ENCODE measurements at places on chromosomes 6 and 20. TPM values are rescaled to one million over a fixed set of nuclear protein-coding genes. Genes with fewer than 3 reads are reported as not detected.

GRCh38 chr6:144574796-144575195, 289.7 kb downstream of the UTRN start:
- no peak for DNase-seq

DNA sequence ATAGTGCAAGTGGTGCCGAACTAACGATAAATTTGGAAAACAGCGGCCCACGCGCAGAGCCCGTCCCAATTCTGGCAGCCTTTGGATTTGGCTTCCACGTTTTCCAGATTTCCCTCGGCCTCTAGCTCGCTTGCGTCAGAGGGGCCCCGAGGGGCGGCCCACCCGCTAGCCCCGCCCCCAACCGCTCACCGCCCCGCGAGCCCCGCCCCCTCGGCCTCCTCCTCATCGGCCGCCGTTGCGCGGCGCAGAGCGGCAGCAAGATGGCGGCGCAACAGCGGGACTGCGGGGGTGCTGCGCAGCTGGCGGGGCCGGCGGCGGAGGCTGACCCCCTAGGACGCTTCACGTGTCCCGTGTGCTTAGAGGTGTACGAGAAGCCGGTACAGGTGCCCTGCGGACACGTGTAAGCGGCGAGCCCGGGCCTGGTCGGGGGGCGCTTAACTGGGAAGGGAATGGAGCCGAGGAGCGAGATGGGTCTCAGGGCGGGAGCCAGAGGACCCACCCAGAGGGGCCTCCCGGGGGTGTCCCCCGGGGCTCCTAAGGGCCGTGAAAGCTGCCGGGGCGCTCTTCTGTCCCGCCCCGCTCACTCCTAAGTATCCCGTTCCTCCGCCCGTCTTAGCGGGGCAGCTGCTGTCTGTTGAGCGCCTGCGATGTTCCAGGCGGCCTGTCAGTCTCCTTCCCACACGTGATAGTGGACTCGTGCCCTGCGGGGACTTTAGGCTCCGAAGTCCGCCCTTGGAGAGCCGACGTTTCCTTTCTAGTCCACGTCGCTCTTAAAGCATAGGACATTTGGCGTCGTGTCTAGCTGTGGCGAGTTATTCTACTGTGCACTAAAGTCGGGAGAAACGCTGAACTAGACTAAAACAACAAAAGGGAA, at the start of gene RNF114:
TSS of gene RNF114 (plus strand) at position 245 of the 874 bp plus-strand sequence. CDS start at position 261, 16 bp downstream.
- peak; percentile 95 for DNase-seq

- no peak for DNase-seq
These were observed 20.7 kb upstream of the TRIM27 start for GRCh38 chr6:28944412-28944865.

- no peak for DNase-seq
These were observed 12.6 kb upstream of the FAM50B start for GRCh38 chr6:3836566-3836965.

- DNase-seq, result no peak
These were observed 32.6 kb downstream of the MRPL14 start for GRCh38 chr6:44094403-44095242.

DNA sequence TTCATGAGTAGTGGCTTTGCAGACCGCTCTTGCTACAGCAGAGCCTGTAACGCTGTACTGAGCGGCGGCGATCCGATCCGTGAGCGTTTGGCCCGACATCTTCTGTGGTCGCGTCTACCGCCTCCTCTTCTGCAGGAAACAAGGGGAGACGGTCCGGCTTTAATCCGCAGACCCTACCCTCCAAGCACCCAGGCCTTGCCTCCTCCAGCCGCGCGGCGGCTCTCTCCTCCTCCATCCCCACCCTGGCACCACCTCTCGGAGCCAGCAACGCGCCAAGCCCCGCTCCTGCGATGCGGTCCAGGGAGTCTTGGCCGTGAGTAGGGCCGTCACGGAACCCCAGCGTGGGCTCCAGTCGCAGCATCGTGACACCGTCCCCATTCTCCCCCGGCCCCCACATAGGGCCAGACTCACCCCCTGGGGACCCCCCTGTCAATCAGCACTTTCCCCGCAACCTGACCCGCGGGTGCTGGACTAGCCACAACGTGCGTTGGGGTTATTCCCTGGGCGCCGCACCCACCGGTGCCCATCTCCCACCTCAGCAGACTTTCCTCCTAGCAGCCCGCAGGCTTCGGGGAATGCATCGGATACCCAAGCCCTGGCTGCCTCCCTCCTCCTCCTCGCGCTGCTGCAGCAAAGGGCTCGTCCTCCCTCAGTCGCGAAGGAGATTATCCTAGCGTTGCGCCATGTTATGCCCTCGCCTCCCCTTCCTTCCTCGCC, 914 bp downstream of the SNAP91 start:
- peak; percentile 30 for DNase-seq

DNA sequence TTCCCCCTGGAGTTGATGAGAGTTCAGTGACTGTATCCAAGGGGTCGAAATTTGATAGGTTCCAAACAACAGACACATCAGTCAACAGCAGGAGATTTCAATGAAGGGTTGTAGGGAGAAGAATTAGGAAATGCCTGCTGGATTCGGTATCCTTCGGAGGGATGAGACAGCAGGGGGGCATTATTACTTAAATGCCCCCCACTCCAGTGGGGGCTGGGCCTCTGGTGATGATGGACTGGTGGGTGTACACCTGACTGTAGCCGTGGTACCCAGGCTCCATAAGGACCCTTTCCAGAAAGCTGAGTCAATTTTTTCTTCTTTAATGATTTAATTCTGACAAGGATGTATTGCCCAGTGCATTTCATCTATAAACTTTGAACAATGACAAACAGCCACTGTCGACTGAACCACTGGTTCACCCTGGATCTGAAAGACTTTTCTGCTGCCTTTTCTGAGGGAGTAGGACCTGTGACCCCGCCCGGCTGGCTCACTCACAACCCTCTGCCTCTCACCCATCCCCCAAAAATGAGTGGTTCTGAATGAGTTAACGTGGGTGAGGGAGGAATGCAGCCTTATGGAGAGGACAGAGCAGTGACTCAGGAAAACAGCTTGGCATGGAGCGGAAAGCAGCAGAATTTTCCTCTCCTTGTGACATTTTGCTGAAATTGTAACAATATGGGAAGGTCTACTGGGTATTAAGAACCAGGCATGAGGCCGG, 41.0 kb downstream of the ZMYND8 start:
- DNase-seq, result peak; percentile 28

- no peak for DNase-seq
These were observed 2.8 kb upstream of the TFAP2A start for GRCh38 chr6:10417681-10418104.

DNA sequence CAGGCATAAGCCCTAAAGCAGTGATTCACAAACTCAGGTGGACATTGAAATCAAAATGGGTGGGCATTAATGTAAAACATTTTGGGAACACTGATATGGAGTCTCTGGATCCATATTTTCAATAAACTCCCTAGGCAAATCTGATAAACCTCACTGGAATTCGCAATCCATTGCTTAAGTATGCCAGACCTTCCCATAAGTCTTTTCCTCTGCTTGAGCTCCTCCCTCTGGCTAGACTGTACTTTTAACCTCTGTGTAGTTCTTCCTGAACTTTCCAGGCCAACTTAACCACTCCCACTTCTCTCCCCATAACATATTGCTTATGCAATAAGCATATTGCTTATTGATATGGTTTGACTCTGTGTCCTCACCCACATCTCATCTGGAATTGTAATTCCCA, 629.7 kb upstream of the IMPG1 start:
- no peak for DNase-seq

DNA sequence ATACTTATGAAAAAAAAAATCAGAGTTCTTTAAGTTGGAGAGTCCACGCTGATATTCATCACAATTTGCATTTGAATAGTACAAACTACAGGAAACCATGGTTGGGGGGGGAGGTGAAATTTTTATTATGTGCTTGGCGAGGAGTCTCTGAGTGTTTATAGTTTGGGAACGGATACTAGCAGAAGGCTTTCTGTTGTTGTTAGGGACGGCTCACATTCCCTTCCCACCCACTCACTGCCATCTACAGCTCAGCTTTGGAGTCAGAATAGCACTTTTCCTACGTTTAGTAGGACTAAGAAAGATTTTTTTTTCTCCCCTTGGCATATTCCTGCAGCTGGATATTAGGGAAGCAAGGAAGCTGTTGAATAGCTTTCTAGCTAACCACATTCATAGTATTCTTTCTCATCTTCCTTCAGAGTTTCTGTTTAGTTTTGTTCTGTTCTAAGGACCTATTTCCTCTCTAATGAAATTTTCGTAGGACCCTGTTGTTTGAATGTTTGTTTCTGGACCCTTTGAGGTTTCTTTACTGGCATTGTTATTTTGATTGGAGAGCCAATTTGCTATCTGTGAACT, 235.1 kb upstream of the ZNF217 start:
- no peak for DNase-seq

DNA sequence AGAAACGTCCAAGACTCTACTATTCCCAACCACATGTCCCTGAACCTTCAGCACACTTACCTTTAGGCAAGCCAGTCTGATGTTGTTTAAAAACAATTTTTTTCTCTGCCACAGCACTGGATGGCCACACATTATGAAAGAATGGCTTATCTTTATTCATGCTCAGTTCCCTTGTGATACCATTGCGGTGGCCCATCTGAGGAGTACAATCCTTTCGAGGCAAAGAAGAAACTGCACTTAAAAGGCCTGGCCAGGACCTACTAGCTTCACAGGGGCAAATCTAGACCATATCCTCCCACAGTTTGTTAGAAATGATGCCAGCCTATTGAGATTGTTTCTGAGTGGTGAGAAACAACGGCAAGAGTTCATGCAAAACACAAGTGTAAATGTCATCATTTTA, 88.4 kb upstream of the PLEKHG1 start:
- DNase-seq, result no peak

GRCh38 chr6:157518397-157519250, 137.6 kb downstream of the ZDHHC14 start:
- DNase-seq, result peak; percentile 56

- DNase-seq, result no peak
These were observed 51.7 kb downstream of the CNKSR3 start for GRCh38 chr6:154458565-154459470.

- DNase-seq, result no peak
These were observed 7.6 kb downstream of the SERPINB6 start for GRCh38 chr6:2963756-2964155.

DNA sequence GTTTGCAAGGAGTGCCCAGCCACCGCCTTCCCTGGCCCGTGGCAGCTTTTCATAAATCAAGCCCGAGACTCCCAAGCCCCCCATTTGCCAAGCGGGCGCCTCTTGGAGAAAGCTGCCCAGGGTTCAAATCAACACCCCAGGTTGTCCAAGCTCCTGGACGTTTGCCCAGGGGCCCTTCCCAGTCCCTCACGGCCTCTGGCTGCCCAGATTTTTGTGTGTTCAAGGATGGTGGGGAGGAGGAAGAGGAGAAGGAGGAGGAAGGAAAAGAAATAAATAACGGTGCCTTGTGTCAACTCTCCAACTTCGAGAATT, 20.6 kb upstream of the NFATC2 start:
- DNase-seq, result no peak

DNA sequence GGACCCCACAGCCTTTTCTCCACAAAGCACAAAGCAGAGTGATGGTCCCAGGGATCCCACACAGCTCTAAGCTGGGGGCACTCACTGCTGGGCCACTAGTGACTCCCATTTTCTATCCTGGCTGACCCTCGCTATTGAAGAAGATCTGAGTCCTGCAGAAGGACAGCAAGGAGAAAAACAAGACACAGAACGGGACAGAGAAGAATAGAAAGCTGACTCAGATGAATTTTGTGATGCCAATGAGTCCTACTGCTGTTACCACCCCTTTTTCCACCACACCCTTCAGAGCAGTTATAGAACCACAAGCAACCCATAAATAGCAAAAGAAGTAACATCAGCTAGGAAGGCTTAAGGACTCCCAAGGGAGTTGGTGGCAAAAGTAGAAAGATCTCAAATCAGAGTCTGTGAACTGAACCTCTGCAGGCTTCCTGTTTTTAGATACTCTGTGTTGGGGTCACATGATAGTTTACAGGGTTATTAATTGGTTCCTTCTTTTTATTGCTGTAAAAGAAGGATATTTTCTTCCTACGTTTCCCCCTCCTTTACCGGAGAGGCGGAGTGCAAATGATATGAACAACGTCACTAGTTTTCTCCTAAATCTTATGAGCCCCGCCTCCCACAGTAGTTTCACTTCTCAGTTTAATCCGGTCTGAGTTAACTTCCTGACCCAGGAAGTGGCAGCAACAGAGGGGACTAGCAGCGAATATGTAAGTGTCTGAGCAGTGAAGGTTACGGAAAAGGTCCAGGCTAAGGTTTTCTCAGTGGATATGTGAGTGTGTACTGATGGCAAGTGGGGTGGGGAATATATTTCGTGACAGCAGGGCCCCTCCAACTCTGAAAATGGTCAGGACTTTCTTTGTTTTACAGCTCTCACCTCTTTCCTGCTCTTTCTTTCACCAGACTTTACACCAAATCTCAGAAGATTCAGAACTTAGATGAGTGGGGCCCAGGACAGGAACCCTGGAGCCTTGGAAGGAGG, at the start of gene TRIM38:
TSS of gene TRIM38 (plus strand) at position 654 of the 979 bp plus-strand sequence. CDS start 3,721 bp downstream, outside the sequence.
- DNase-seq, result no peak

GRCh38 chr20:48115502-48115901, 330.2 kb upstream of the SULF2 start:
- DNase-seq, result no peak

GRCh38 chr20:63829603-63829944, 1.5 kb downstream of the ZBTB46 start:
- no peak for DNase-seq

GRCh38 chr6:107965746-107966145, 7.7 kb upstream of the SEC63 start:
- DNase-seq, result no peak

GRCh38 chr20:58042591-58042990, 185.9 kb downstream of the ANKRD60 start:
- no peak for DNase-seq

DNA sequence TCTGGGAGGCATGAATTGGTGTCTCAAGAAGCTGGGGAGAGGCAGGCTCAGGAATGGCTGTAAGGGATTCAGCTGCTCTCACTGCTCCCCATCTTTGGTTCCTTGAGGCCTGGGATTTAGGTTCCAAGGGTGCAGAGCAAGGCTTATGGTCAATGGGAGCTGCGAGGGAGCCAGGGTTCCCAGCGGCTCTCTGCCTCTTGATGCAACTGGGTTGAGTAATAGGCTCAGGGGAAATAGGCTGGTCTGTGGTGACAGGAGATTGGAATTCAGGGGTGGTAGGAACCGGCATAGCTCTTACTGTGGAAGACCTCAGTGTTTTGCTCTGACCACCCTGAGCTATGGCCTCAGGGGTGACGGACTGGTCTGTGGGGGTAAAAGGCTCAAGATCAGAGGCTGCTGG, 13.0 kb upstream of the NRM start:
- peak; percentile 4 for DNase-seq

- DNase-seq, result no peak
These were observed 491.4 kb upstream of the SOX4 start for GRCh38 chr6:21102201-21102600.

DNA sequence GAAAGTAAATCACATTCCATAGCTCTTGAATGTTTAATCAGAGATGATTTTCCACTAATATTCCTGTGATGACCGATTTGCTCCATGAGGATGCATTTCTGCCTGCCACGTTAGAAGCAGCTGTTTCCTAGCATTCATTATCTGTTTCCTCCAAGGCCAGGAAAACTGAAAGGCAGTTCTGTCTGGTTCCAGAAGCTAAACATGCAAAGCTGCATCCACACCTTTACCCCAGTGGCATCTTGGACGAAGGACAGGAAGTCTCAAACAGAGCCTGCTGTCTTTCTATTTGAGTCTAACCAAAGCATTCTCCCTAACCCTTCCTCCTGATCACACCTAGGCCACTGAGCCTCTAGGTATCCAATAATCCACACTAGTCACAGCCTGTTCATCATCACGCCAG, 27.6 kb downstream of the CNKSR3 start:
- DNase-seq, result no peak

- DNase-seq, result no peak
These were observed 9.7 kb upstream of the GCNT2 start for GRCh38 chr6:10511477-10511876.

Gene NOX3
- not detected for total RNA-seq

Gene RSPH3
- total RNA-seq, result 12.1 TPM

Gene CDSN
- total RNA-seq, result not detected

Gene GPR63
- total RNA-seq, result 0.79 TPM

Gene PPP1R3G
- 13.9 TPM for total RNA-seq

Gene FRMD1
- total RNA-seq, result 0.45 TPM

Gene FOXO3
- total RNA-seq, result 29.5 TPM
